Activated CD8-positive, alpha-beta memory T cell treated with anti-CD3 and anti-CD28 coated beads, Interleukin-2, amount 50 U/mL, for 48 hours (primary cell): ENCODE measurements at places on chromosomes 11 and 22.

GRCh38 chr22:33832558-33833151 is 87.6 kb downstream of the LARGE1 start:
- DNase-seq = no peak

DNA sequence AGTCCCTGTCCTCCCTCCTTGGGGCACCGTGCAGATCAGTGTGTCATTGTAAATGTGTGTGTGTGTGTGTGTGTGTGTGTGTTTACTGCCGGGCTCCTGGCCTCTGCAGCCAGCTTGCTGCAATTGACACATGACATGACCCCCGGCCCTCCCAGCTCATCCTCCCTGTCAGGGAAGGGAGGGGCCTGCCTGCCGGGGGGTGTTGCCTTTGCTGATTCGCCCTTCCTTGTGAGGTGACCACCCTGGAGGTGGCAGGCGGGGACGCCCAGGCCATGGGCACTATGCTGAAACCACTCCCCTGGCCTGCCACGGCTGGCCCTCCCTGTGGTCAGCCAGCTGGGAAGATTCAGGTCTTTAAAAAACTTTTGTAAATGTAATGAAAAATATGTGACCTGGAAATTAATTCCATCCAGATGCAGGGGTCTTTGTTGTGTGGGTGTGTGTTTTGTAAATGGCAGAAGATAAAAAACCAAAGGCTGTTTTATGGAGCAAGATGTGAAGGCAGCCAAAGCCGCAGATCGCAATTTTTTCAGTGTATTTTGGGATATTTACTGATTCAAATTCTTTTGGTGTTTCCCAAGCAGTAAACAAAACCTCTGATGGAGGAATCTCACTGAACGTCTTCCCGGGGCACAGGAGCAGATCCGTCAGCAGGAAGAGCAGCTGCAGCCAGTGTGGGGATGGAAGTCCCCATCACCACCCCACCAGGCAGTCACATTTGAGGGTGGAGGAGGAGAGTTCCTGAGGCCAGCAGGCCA is 23.2 kb downstream of the SHISAL1 start:
- DNase-seq = no peak

DNA sequence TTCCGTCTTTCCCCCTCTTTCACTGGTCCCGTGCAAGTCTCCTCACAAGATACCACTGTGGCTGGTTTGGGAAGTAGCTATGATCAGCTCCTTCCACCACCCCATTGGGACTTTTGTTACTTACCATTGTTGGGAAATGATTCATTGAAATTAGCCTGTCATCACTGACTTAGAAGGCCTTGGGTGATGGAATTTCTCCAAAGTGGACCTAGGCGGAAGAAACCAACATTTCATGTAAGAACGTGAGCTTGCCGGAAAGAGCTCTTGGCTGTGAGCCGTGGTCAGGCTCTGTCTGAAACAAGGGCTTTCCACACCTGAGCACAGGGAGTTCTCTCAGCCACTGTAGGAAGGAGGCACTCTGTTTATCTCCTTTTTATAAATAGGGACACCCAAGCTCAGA is 23.5 kb upstream of the CRYBB3 start:
- DNase-seq = no peak

DNA sequence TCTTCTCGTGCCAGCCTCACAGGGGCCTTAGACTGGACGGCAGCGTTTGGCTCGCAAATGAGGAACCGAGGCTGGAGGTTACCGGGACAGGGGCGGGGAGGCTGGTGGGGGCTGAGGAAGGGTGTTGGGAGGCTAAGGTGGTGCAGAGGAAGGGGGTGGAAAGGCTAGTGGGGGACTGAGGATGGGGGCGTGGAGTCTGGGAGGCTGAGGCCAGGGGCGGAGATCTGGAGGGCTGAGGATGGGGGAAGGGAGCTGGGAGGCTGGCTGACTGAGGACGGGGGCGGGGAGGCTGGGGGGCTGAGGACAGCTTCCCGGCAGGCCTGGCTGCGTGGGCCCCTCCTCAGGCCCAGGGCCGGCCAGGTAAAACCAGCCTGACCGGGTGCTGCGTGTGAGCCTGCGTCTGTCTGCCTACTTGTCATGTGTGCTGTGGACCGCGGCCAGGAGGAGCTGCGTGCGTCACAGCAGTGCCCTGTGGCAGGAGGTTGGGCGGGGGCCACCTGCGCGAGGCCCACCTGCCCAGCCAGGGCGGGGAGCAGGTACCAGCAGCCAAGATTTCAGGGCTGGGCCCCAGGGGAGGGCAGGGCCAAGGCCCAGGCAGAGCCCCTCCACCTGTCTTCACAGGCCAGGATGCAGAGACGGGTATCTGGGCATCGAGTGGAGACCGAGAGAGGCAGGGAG is 9.4 kb upstream of the PIM3 start:
- DNase-seq = no peak

DNA sequence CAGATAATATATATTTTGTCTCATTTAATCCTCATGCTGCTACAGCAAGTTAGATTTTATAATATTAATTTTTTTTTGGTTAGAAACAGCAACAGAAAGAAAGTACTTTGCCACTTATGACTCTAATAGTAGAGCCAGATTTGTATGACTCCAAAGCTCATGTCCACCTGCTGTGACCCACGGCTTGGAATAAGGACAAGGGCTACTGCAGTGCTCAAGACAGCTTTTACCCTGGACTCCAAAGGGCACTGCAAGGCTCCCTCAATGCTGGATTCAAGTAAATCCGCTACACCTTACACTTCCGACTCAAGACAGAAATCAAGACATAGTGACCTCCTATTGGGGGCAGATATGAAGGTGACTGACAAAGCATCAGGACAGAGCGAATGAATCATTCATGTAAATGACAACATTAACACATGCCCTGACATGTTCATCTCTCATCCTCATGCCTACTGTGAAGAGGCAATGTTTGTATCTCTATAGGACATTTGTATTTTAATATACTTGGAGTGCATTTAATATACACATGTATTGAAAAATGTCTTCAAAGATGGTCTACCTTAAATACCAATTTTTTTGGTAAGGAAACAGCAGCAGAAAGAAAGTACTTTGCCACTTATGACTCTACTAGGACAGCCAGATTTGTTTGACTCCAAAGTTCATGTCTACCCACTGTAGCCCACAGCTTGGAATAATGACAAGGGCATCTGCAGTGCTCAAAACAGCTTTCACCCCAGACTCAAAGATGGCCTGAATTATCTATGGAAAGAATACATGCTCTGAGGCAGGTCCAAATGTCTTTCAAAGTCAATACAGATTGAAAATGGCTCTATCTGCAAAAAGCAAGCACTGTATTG is 375.6 kb upstream of the CCDC90B start:
- no peak for DNase-seq

DNA sequence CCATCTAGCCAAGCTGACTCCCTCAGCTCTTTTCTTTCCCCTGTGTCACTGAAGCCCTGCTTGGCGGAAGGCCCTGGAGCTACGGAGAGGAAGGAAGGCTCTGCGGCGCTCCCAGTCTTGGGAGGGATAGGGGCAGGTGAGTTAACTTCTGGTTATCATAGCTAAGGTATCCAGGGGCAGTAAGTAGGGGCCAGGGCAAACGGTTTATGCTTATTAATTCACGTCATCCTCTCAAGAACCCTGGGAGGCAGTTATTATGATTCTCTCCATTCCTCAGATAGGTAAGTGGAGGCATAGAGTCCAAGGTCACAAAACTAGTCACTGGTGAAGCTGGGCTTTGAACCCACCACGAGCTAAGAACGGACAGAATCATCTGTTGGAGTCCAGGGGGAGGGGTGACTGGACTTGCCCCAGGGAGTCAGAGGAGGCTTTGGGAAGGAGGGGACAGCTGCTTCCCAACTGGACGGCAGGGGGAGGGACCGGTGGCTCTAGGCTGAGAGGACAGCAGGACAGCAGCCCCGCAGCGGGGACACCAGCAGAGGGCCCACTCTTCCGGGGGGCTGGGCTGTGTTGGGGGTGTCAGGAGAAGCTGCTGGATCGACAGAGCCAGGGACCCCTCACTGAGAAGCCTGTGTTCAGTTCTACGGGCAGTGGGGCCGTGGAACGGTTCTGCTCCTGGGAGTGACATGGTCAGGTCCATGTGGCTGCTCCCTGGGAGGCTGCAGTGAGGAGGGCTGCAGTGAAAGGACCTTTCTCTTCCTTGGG is 3.5 kb downstream of the BAIAP2L2 start:
- no peak for DNase-seq

DNA sequence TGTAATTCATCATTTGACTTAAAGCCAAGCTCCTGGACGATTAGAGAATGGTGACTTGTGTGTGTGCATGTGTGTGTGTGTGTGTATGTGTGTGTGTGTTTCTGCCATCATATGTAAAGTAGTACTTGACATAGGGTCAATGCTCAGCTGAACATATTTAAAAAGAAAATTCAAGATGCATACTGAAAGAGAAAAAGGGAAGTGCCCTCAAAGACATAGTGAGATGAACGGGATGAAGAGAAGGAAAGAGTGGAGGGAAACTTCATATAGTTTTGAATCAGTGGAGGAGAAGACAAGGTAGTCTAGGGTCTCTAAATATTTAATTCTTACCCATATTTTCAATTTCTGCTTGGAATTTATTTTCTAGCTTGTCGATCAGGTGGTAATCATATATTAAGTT is 4.0 kb downstream of the TCN1 start:
- no peak for DNase-seq

GRCh38 chr11:121467965-121468364 is 15.2 kb upstream of the SORL1-AS1 start:
- peak; percentile 84 for DNase-seq

GRCh38 chr22:20076627-20077172 is 3.3 kb upstream of the DGCR8 start:
- no peak for DNase-seq

GRCh38 chr22:41768430-41768829 is 32.0 kb upstream of the CCDC134 start:
- no peak for DNase-seq

DNA sequence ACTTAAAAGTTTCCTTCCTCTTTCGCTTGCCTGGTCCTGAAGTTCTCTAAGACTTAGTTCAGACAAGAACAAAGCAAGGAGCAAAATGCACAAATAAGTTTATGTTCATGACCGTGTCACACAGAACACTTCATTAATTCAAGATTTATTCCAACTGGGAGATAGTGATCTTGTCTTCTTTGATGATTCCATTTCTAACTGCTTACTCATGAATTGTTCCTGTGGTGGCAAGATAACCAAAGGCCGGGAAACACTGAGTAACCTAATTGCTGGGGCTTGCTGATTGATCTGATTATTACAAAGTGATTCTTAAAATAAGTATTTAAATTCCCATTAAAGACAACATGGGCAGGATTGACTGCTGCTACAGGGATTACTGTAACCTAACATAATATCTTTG is 1462.9 kb upstream of the RAG2 start:
- DNase-seq = no peak

GRCh38 chr11:14953904-14954303 is 18.2 kb downstream of the CALCA start:
- no peak for DNase-seq

GRCh38 chr22:27561286-27561904 is 240.2 kb downstream of the MN1 start:
- no peak for DNase-seq

- no peak for DNase-seq
These were observed 82.8 kb upstream of the PLET1 start for GRCh38 chr11:112343368-112344039.

- DNase-seq = no peak
These were observed 620.2 kb upstream of the TENM4 start for GRCh38 chr11:80061056-80061455.

DNA sequence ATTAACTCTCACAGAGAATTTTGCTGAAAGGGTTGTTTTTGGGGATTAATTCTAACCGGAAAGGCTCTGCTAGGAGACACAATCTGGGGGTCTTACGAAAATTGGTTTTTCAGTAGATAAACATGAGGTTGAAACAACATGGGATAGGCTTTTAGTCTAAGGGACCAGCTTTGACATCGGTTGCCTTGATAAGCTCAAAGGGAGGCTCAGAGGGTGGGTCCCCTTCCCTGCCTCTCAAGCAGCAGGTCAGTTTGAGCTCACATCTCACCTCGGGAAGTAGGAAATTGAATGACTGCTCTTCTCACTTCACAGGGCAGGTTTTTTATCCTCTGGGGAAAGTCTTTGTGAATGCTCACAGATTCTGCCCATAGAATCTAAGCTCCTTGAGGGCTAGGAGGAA is 70.2 kb upstream of the KIRREL3 start:
- no peak for DNase-seq

DNA sequence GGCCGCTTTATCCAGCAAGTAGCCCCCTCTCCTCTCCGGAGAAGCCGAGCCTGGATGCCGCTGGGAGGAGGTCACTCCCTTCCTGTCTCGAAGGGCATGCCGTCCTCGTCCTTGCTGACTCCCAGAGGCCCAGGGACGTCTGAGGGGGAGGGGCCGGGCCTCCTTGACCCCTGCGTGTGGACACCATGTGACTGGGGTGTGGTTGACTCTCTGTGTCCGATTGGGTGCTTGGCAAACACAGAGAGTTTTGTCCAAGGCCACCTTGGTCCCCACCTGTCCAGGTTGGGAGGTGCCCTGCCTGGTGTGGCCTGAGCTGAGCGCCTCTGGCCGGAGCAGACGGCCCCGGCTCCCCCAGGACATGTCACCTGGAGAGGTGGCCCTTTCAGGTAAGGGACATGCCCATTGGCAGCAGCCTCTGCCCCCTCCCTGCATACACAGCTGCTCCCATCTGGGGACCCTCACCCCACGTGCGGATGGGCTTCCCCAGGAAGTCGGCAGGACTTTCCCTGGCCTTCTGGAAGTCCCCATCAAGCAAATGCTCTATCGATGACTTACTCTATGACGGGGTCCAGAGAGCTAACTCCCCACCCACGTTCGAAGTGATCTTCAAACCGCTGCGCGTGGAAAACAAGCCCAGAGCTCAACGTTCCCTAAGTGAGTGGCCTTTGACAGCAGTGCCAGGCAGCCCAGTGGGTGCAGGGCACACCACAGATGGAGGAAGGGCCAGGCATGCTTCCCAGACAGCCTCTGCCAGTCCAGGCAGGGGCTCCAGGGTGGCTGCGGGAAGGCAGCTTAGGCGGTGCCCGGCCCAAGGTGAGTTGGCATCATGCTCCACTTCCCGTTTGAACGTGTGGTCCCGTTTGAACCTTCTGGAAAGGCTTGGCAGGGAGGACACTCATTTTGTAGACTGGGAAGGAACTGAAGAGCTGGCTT is at the start of gene SMIM38:
Gene SMIM38, plus strand, starts transcription at position 634 of the 933 bp plus-strand sequence. CDS start 1,912 bp downstream, outside the sequence.
- no peak for DNase-seq

GRCh38 chr11:67998150-67999045 is 5.5 kb downstream of the UNC93B1 start:
- DNase-seq = no peak

DNA sequence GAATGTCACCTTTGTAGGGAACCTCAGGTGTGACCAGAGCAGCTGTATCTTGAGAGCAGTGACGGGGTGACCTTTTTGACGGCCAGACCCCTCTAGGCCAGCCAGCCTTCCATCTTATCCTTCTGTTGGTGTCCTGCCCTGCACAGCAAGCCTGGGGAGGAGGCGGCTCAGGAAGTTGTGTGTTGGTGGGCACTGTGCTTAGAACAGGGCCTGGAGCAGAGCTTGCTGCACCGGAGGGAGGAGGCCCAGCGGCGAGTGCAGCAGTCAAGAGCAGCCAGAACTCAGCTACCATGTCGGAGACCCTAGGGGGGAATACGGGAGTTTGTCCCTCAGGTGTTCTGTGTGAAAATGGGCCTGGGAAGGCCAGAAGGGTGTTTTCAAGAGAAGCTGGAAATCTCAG is 129.4 kb downstream of the OSBP2 start:
- DNase-seq = no peak

GRCh38 chr11:3840004-3840869 is 522 bp downstream of the RHOG start:
- DNase-seq = peak; percentile 80
